ENCODE measurements at places on chromosomes 6 and 20.
A peak's percentile ranks its signal among the peaks of the same experiment; 100 is the strongest.

DNA sequence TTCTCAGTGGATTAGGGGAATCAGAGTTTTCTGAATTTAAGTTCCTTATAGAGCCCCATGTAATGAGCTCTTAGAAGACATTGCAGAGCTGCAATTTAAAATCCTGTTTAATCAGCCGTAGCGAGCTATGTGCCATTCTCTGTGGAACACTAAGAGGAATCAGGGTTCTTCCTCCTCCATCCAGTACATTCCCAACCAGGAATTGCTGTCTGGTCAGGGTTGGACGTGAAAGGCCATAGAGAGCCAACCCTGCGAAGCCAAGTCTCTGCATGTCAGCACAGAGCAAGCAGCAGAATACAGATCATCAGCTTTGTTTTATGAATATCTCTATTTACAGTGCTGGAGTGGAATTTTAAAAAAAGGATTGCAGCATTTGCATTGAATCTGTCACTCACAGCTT, 366.0 kb downstream of the LAMA2 start:
- no peak for DNase-seq

GRCh38 chr6:5214570-5215052, 46.1 kb downstream of the LYRM4 start:
- peak; percentile 54 for DNase-seq

- no peak for DNase-seq
Measured at GRCh38 chr6:136347847-136348246, 58.2 kb upstream of the BCLAF1 start.

DNA sequence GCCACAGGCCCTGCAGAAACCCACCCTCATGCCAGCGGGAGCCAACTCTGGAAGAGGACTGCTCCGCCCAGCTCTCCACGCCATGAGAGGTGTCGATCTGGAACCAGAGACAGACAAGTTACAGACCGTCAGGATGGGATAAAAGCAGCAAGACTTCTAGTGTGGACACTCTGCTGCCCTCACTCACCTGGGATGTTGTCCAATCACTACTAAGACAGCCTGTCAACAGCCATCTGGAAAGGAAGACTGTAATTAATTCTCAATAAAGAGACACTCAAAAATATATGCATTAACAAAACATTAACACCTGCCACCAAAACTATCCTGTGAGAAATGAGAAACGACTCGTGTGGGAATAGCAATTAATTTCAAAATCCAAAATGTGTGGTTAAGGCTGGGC, 28.3 kb downstream of the SLC2A4RG start:
- DNase-seq: no peak

DNA sequence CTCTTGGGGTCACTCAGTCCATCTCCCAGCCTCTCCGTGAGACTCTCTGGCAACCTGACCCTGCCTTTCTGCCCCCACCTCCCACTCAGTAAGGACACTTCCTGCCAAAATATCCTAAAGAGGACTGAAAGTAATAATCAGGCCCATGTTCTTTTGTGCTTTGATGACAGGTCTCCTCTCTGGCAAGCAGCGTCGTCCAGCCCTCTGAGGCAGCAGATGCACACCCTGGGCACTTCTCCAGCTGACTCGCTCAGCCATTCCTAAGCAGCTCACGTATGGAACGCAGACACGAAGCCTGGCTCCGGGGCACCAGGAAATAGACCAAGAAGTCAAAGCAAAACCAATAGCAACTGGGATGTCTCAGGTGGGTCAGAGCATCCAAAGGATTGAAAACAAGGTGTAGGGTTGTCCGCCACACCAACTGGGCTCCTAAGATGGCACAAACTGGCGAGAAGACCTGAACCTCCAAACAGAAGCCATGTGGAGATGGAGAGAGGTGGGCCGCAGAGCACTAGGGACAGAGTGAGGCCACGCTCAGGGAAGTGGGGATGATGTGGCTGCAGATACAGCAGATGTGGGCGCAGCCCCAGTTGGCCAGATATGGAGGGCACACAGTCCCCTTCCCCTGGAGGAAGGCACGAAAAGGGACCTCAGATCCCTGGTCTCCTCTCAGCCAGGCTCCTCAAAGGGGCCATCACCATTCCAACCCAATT, 99.3 kb downstream of the PRND start:
- peak; percentile 90 for DNase-seq

DNA sequence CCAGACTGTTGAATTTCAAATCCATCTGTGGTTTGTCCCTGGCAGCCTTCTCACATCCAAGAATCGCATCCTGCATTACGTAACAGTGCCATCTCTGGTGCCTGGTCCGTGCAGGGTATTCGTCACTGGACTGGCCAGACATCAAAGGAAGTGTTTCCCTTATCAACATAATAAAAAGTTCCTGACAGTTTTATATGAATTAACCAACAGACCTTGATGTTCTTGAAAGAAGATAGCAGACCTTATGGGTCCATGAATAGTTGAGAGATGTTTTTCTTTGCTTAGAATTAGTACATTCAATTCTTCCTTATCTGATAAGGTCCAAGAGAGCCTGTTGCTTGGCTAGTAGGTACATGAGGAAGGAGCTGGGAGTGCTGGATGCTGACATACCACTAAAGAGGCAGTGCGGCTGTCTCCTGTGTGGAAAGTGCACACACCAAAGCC, 77.6 kb downstream of the PHACTR2 start:
- DNase-seq: no peak

DNA sequence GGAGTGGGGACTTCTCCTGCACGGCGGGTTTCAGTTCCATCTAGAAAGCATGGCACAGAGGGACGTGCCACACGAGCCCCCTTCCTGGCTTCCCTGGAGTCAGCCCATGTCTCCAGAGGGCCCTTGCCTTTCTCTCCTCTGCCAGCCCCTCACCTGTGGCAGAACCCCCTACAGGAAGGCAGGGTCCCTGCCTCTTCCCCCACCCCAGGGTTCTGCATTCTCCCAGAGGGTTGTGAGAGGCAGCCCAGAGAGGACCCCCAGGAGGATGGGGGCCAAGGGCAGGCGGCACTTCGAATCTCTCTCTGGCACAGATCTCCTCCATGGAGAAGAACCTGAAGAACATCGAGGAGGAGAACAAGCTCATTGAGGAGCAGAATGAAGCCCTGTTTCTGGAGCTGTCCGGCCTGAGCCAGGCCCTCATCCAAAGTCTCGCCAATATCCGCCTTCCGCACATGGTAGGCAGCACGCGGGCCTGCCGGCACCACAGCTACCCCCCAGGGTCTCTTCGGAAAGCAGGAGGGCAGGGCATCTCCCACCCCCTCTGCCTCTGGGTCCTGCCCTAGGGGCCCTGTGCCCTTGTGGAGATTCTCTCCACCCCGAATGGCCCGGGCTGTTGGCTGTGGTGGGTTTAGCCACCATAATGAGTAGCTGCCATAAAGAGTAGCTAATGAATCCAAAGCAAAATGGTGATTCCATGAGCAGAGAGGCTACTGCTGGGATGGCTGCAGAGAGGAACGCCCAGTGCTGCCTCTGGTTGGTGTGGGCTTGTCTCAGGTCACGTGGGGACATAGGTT, 15.9 kb upstream of the PCMTD2 start:
- no peak for DNase-seq

DNA sequence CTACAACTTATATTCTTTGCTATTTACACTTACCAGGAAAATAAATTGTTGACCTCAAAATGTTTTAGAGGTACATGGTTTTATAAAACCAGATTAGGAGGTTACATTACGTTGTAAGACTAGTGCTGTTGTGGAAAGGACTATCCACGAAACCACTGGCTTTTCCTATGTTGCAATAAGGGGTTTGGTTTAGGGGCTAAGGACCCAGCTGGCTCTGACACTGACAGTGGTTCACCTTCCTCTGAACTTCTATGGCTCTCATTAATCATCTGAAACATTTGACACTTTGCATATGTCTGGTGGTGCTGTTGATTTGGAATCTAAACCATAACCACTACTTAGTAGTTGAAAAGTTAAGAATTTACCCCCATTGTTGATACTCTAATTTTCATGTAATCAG, 186.7 kb downstream of the NKAIN2 start:
- DNase-seq: no peak

DNA sequence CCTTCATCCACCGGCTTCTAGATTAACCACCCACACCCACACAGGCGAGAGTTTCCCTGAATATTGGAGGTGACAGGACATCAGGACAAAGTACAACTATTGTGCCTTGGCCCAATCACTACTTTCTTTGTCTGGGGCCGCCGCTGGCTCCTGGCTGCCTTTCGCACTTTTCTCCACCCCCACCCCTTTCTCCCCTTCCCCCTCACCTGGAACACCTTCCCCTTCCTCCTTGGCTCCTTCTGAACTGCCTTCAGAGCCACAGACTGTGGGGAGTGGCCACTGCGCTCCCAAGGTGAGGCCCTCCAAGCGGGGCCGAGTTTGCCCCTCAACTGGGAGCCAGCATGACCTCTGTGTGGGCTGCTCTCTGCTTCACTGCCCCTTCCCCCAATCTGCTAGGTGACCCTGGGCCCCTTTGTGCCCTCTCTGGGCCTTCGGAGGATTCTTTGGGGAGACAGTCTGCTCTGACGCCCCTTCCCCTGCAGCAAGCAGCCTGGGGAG, 3.0 kb upstream of the VEGFA start:
- no peak for DNase-seq

GRCh38 chr20:44256961-44257360, 9.9 kb downstream of the GDAP1L1 start:
- no peak for DNase-seq

DNA sequence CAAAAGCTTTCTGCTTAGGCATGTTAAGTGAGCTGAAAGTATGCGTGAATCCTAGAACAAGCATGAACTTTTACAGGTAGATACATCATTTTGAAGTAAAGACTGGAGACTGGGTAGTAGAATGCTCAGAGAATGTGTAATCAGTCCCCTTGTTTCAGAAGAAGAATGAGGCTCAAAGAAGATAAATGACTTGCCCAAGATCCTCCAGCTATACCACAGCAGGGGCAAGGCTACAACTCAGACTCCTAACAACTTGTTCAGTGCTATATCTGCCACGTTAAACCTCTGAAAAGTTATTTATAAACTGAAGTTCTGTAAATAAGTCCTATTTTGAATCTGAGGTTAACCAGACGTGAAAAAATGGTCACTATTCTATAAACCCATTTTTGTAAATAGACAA, 2.9 kb downstream of the RIPOR2 start:
- no peak for DNase-seq

DNA sequence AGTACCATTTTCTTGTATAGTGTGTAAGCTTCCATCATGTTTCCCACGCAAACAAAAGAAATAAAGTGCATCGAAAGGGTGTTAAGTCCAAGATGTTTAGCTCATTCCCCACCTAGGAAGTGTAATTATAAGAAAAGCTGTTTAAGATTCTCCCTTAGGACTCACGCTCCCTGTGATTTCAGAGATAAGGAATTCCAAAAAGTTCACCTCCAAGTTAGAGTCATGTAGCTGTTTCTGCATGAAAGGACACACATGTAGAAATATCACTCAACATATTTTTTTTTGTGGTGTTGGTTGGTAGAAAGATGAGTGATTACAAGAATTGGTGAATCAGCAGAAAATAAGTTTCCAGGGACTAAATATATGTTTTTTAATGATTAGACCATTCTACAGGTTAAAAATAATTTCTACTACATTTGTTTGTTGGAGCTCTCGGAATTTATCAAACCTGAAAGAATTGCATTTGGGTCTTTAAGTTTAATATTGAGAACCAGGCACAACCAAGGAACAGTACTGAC, 10.4 kb downstream of the OPN5 start:
- DNase-seq: no peak

- no peak for DNase-seq
Measured at GRCh38 chr20:45153147-45153546, 21.6 kb upstream of the PI3 start.

GRCh38 chr20:17467120-17467655, 64.0 kb downstream of the BFSP1 start:
- DNase-seq: no peak

GRCh38 chr6:72553531-72554511, 68.0 kb upstream of the KCNQ5 start:
- DNase-seq: no peak

GRCh38 chr6:38148606-38149005, 329.1 kb downstream of the ZFAND3 start:
- DNase-seq: no peak

GRCh38 chr20:35840421-35840820, 68.6 kb downstream of the PHF20 start:
- DNase-seq: no peak

GRCh38 chr20:39259010-39259803, 297.1 kb downstream of the DHX35 start:
- no peak for DNase-seq

Measured in globus pallidus (tissue), 1 donor.